Naive thymus-derived CD4-positive, alpha-beta T cell (primary cell): ENCODE measurements at places on chromosomes 2 and 18.

DNA sequence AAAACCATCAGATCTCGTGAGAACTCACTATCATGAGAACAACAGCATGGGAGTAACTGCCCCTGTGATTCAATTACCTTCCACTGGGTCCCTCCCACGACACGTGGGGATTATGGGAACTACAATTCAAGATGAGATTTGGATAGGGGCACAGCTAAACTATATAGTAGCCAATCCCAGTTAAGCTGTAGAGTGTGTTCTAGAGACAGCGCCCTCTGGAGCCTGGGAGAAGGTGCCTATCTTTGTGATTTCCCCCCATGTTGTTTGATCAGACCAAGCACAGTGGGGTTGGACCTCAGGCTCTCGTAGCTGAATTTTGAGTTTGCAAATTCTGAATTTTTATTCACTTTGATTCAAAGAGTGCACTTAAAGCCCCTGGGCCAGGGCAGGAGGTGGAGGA, 108.2 kb upstream of the TWIST2 start:
- no peak for DNase-seq

GRCh38 chr2:69033461-69034095, 20.6 kb downstream of the ANTXR1 start:
- DNase-seq, result no peak

GRCh38 chr2:235468978-235469655, 24.7 kb upstream of the AGAP1 start:
- no peak for DNase-seq

GRCh38 chr2:207847807-207848544, 78.3 kb upstream of the FZD5 start:
- no peak for DNase-seq

DNA sequence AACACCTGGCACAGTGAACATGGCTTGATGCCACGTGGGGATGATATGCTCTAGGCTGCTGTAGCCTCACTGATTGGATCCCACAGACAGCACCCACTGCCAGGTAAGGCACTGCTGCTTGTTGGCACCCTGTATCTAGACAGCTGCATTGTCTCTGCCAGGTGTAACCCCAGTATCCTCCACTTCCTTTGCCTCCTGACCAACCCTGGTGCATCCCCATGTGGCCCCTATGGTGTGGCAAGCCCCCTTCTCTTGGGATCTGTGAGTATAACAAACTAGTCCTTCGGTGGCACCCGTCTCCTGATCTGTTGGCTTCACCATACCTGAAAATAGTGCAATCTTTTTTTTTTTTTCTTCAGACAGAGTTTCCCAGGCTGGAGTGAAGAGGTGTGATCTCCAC, 11.1 kb downstream of the TEX51 start:
- DNase-seq, result no peak
